Stimulated activated CD8-positive, alpha-beta memory T cell treated with anti-CD3 and anti-CD28 coated beads, Interleukin-4, amount 100 ng/mL, for 48 hours (primary cell): ENCODE measurements at places on chromosomes 12 and 14.

DNA sequence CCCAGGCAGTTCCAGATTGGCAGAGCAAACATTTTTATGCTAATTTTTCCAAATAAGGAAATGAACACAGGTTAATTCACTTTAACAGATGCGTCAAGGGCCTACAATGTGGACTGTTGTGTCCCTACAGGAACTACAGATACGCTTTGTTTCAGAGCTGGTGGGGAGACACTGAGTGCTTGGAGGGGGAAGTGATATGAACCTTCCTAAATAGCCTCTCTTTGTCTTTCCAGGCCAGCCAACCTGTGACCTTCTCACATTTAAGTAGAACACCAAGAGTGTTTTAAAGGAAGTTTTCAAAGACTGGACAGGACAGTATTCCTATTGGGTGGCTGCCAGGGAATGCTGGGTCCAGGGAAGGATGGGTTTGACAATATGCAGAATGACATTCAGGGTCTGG is 141.3 kb downstream of the ZNF664 start:
- DNase-seq = no peak

GRCh38 chr12:132617822-132618682 is 524 bp upstream of the P2RX2 start:
- DNase-seq = no peak

DNA sequence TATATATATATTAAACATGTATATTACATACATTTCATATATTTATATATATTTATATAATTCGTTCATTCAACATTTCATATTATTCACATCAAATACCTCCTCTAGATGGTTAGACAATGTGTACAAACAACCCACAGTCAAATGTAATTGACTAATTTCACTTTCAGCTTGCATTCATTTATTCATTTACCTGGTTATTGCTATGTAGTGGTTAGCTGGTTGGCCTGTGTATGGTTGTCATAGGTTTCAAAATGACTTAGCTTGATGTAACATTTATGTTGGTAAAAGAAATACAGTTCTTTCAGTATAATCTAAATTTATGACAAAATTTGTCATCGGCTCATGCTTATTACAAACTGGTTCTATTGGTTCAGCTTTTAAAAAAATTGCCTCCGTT is 389 bp downstream of the OR4K13 start:
- DNase-seq = no peak

DNA sequence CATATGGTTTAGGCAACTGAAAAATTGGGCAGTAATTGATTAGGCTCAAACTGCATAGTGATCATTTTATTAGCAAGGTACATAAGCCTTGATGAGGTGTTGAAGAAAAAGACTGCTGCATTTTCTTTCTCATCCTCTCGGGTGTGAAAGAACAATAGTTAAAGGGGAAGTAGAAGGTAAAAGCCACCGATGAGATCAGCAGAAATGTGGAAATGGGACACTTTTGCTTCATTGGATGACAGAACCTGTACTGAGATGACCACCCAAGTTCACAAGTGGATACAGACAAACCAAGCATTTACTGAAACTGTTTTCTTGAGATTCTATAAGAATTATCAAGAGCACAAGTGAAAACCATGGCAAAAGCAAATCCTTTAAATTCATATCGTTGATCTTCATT is 184.0 kb downstream of the TMX1 start:
- no peak for DNase-seq

DNA sequence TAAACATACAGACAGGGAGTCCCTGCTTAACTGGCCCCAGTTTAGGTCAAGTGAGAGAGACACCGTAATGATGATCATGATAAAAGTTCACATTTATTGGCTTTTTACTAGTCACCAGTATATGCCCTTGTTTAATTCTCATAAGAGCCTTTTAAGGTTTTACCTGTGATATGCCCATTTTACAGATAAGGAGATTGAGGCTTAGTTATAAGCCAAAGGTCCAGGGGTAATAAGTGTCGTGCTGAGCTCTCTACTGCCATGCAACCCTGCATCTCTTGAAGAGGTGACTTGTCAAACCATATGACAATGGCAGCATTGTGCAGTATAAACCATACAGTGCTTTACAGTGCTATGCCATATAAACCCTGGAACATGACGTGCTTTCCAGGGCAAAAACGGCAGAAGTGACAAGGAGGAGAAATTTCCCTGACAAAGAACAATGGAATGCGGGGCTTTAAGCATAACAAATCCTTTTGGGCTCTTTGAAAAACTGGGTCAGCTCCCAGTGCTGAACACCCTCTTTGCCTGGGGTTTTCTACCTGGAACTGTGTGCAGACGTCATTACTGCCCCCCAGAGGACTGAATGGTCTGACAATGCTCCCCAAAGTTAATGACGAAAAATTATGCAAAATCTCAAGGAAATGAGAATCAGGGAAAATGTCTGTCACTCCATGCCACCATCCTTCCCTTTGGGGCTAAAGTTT is 59.7 kb upstream of the C14orf132 start:
- DNase-seq = no peak

- no peak for DNase-seq
Measured at GRCh38 chr12:7369274-7369729, 65.4 kb downstream of the ACSM4 start.

DNA sequence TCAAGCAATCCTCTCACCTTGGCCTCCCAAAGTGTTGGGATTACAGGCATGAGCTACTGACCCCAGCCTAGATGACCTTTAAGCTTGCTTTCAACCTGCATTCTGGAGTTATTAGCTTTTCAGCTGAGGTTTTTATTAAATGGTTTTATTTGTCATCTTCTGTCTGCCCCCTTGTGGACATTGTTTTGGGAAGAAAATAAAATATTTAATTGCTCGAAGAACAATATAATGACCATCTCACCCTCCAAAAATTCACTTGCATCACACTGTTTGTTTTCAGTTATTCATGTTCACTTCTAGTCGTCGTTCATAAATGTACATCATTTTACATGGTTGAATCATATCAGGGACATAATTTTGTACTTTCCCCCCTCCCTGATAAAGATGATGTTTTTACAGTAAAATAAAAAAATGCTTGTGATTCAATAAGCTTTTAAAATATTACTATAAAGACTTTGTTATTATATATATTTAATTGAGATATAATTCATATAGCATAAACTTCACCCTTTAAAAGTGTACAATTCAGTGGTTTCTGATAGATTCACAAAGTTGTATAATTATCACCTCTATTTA is 10.1 kb upstream of the SPATS2 start:
- DNase-seq = no peak

DNA sequence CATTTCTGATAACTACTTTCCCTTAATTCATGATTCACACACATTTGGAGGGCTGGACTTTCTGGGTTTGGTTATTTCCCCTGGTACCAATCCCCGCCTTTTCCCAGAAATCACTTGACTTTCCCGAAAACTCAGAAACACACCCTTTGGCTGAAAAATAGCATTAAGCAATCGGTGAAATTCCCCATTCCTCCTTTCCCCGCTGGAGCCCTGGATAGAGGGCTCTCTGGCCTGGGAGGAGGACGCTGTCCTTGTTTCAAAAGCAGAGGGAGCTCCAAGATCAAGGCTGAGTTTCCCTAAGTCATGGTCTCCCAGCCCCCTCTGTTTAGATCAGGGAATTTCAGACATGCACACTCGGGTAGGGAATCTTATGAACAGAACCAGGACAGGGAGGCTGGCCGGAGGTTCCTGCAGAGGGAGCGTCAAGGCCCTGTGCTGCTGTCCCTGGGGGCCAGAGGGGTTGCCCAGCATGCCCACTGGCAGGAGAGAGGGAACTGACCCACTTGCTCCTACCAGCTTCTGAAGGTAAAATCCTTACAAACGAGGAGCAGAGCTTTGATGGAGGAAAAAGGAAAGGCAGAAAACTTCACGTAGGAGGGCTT is at the start of gene C1S:
Gene C1S, plus strand, starts transcription at position 366 of the 602 bp plus-strand sequence. CDS start 1,195 bp downstream, outside the sequence.
- DNase-seq = no peak

GRCh38 chr12:48601013-48601756 is 31.3 kb upstream of the LALBA start:
- DNase-seq = no peak

DNA sequence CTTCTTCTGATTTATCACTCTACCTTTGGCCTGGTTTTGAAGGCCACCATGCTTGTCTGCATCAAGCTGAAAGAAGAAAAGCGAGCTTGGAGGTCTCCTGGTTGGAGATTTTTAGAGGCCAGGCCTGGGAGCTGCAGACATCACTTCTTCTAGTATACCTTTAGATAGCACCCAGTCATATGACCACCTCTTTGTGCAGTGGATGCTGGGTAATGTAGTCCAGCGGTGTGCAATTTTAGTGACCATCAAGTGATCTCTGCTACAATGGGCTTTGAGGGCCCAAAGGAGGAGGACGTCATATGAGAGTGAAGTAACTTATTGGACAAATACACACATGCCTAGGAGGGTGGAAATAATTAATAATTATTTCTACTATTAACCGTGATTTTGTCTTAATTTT is 15.2 kb upstream of the WNT5B start:
- no peak for DNase-seq

DNA sequence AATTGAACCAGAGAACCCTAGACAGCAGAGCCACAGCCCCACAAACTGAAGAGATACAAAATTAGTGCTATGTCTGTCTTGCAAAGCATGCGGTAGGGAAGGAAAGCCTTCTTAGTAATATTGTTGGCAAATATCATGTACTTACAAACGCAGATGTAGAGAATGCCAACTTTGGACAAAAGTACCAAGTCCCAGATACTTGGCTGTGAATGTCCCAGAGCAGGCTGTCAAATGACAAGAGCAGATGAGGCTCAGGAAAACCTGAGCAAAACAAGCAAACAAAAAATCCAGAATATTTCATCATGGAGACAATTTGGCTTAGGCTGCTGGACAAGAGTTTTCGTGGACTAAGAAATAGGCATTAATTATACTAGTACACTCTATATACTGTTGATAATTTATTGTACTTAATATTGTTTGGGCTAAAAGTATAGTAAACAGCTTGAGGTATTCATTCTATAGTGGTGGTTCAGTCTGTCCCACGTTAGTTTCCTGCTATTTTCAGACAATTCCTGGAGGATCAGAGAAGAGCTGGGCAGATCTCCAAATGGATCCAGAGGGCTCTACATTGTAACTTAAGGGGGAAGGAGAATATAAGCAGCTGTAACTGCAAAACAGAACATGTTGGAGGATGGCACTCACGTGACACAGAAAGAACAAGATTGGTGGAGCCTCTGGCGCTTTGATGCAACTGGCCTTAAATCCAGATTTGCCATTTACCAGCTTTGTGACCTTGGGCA is 329.8 kb downstream of the ATP23 start:
- DNase-seq = no peak
